Uterus (tissue), 4 donors: ENCODE measurements at places on chromosomes 13 and 19. TPM values are rescaled to one million over a fixed set of nuclear protein-coding genes. Genes with fewer than 3 reads are reported as not detected.

Gene APOE
- total RNA-seq, result 55.3 TPM

Gene TSSK6
- not detected for total RNA-seq

DNA sequence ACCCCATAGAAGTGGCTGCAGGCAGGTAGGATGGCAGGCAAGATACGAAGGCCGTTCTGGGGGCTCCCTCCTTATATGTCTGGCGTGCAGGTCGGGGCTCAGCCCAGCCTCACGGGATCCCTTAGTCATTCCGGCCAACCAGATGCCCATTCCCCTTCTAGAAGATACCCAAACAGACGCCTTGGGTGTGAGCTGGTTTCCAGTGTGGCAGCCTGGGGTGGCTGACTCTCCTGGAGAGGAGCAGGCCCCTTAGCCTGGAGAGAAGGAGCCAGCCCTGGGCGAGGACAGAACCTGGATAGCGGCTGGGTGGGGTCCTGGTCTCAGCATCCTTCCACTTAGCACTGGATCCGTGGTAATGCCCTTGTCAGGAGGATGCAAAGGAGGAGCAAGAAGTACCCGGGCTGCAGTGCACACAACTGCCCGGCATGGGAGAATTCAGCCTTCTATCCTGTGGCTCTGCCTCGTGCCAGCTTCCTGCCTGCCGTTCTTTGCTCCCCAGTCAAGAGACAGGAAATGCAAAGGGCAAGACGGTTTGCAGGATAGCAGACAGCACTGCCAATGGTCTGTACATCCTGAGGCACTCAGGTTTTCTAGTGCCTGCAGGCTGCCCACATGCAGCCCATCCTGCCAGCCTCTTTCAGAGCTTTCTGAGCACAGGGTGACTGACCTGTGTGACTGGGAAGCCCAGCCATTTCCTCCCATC is 56.7 kb upstream of the WASF3 start:
- DNase-seq, result no peak

- DNase-seq, result no peak
These were observed 82.1 kb upstream of the FRY start for GRCh38 chr13:31949486-31949885.

Gene GPI
- total RNA-seq, result 41.5 TPM

Gene ANGPTL8
- not detected for total RNA-seq

DNA sequence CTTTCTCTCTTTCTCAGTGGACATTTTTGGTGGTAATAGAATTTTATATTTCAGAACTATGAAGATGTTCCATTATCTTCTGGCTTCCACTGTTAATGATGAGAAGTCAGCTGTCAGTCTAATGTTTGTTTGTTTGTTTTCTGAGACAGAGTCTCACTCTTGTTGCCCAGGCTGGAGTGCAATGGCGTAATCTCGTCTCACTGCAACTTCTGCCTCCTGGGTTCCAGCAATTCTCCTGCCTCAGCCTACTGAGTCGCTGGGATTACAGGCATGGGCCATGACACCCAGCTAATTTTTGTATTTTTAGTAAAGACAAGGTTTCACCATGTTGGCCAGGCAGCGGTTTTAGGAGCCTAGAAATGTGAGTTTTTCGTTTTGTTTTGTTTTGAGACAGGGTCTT is 4.7 kb downstream of the ZNF317 start:
- no peak for DNase-seq

DNA sequence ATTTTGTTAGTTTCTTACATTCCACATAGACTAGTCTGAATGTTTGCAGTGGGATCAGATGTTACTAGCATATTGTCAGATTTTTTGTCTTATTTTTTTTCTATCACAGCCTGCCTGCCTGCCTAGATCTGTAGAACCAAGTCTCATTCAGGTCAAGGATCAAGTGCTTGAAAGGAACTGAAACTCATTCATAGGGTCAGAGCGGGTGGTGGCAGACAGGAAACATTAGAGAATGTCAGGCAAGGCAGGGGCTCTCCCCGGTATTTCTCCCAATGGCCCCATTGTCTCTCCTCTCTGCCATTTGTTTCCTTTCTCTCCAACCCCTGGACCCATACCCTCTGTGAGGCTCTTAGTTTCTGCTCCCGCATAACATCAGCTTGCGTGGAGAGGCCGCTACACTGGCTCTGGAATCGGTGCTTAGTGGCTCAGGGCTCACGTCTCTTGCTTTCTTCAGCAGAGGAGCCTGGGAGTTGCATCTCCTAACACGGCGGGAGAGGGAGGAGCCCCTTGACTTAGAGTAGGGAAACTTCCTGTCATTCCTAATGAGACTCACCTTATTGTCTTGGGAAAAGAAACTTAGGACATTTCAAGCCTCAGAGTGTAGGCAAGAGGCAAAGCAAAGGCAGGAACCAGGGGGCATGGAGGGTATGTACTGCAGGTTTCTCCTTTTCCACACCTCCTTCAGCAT is 35.6 kb upstream of the SPATA13 start:
- no peak for DNase-seq

- no peak for DNase-seq
These were observed 28.5 kb upstream of the RBM26 start for GRCh38 chr13:79434556-79434955.

DNA sequence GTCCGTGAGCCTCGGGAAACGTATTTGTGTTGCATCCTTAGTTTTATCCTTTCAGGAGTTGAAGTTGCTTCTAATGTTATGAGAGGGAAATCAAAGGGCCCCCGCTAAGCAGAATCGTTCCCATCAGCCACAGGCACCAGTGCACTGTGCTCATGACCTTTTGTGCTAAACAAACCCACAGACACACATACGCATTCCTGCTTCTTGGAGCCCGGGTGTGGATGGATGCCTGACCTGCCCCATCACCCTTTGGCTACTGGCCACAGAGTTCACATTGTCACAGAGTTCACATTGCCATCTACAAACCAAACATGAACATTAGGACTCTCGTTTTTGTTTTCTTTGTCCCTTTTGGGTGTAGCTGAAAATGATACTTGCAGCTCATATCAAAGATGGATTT is 47.2 kb downstream of the CHST8 start:
- no peak for DNase-seq

DNA sequence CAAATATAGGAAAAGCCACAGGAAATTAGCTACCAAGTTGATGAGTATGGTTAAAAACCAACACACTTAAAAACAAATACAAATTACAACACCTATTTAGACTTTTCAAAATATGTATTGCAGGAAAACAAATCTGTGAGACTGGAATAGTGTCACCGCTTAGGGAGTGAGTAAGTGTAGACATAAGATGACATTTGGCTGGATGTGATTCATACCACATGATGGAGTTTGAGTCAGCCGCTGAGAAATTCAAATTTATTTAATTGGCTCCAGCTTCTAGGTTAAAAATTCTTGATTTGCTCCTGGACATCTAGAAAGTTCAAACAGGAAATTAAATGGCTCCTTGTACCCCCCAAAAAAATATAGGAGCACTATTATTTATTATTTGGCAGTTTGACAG is 531.7 kb downstream of the SLITRK1 start:
- no peak for DNase-seq

Gene CXCL17
- not detected for total RNA-seq

Gene SPRED3
- 0.88 TPM for total RNA-seq

DNA sequence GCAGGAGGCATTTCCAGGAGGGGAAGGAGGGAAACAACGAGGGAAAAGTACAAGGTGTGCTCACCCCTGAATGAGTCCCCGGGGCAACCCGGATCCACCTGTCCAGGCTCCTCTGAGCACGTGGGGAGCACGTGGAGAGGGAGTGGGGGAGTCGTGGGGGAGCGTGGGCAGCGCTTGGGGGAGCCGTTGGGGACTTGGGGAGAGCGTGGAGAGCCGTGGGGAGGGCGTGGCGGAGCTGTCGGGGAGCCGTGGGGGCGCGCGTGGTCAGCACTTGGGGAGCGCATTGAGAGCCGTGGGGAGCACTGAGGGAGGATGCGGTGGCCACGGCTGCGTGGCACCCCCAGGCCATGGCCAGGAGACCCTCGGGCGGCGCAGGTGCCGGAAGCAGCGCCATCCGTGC is 52.8 kb downstream of the IRS2 start:
- DNase-seq, result no peak

DNA sequence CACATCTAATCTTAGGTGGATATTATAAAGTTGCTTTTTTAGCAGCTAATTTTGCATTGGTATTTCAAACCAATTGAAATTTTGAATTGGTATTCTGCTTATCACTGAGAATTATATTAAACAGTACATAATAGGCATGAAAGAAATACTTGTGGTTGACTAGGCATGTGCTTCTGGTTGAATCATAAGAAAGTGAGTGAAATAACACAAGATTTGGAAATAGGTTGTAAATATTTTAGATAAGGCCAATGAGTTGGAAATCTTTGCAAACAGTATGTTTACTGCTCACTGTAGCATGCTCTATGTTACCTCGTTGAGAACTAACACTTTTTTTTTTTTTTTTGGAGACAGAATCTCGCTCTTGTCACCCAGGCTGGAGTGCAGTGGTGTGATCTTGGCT is 66.8 kb upstream of the RFC3 start:
- no peak for DNase-seq

- no peak for DNase-seq
These were observed 9.0 kb upstream of the TNFRSF19 start for GRCh38 chr13:23561261-23561660.

Gene COX6B1
- total RNA-seq, result 344 TPM

DNA sequence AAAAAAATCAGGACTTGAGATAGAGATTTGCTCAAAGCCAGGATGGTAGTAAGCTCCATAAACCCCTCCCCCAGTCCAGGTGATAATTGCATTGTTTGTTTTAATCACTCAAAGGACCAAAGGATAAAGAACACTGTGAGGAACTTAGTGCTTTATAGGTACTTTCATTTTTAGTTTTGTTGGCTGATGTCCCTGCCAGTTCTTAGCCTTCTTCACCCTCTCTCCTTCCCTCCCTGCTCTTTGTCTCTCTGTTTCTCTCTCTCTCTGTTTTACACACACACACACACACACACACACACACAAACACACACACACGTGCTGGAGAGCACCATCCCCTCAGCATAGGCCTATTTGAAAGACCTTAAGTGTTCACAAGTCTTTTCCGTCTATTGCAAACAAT is 5.2 kb downstream of the FRY start:
- no peak for DNase-seq

DNA sequence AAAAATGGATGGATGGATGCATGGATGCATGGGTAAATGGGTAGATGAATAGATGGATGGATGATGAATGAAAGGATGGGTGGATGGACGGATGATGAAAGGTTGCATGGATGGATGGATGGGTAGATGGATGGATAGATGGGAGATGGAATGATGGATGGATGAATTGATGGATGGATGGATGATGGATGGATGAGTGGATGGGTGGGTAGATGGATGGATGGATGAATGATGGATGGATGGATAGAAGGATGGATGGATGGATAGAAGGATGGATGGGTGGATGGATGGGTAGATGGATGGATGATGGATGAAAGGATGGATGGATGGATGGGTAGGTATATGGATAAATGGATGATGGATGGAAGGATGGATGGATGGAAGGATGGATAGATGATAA is 115.1 kb upstream of the LSM14A start:
- no peak for DNase-seq

- DNase-seq, result no peak
These were observed 50.0 kb downstream of the ALOX5AP start for GRCh38 chr13:30785191-30785850.

DNA sequence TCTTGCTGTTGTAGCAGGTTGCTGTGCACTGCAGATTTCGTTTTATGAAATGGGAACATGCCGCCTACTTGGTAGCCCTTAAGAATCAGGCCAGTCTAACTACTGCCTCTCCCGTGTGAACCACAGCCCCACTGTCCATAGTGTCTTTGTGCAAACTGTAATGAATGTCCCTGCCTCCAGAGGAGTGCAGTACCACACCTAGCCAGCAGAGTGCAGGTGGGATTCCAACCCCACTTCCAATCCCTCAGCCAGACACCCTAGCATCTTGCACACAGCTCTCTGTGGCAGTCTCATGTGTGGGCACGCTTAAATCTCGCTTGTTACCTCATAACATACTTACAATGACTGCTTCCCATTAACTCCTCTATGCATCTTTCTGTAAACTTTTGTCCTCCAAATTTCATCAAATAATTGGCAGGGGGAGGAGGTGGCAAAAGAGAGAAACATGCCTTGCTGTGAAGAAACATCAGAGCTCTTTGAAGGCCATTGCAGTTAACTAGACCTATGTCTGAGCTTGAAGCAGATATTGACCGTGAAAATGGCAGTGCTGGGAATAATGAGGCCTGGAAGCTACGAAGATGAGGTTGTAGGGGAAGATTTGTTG is 47.2 kb downstream of the ZAR1L start:
- DNase-seq, result no peak

Gene JOSD2
- 4.1 TPM for total RNA-seq

Gene CNN1
- 267 TPM for total RNA-seq

Gene NTF4
- not detected for total RNA-seq

Gene KCNRG
- 0.51 TPM for total RNA-seq

DNA sequence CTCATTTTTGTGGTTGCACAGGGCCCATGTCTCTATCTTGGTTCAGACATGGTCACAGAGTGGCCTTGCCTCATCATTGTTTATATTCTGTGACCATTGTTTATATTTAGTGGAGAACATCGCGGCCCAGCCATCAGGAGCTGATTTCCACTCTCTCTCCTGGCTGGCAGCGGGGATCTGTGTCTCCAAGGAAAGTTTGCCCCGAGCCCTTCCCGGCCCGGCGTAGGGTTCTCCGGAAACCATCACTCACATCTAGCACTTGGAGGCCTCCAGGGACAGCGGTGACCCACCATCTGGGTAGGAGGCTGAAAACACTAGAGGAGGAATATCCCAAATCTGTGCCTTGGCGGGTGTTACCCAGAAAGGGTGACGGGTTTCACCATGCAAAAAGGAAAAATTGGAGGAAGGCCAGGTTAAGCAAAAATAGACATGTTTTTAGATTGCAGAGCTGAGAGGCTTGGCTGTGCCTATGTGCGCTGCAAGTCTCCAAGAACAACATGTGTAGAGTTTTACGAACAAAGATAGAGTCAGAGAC is 726 bp upstream of the ZNF358 start:
- DNase-seq, result no peak

GRCh38 chr13:51827254-51827653 is 17.7 kb downstream of the TMEM272 start:
- DNase-seq, result no peak

- DNase-seq, result no peak
These were observed 253.6 kb upstream of the MAB21L1 start for GRCh38 chr13:35729926-35730627.

Gene NEK5
- total RNA-seq, result 7.9 TPM
